ENCODE measurements at places on chromosomes 5 and 9.

DNA sequence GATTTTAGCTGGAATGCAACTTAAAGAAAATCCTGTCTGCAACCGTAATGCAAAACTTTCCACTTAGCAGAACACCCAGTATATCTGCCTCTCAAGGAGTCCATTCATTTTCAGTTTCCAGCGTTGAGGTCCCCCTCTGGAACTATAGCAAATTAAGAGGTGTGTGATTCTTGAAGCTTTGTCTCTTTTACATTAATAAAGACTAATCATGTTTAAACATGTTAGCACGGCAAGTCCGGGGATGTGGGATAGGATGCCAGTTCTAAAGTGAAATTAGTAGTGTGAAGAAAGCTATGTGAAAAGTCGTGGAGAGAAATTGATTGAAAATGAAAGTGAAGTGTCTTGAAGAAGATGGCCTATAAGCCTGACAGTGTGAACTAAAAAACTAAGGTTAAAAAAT, 429.1 kb downstream of the NR2F1-AS1 start:
- no peak for DNase-seq

GRCh38 chr5:44881266-44881665, 72.5 kb downstream of the MRPS30 start:
- no peak for DNase-seq

DNA sequence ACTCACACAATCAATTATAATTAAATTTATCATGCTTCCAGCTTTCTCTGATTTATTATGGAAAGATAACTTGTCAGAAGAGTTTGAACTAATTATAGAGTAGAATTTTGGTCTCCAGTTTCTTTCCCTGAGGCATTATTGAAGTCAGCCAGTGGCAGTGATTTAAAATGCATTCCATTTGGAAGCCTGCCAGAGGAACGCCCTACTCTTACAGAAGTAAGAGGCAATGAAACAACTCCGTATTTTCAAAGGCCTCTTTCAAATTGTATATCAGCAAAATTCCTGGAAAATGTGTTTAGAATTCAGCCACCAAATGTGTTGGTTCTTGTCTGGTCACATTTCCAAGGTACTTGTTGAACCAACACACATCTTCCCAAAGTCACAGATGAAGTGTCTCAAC, 640.9 kb downstream of the SEMA5A start:
- DNase-seq, result peak; percentile 36

- DNase-seq, result peak; percentile 54
These were observed 37.7 kb upstream of the STXBP1 start for GRCh38 chr9:127574072-127574993.

DNA sequence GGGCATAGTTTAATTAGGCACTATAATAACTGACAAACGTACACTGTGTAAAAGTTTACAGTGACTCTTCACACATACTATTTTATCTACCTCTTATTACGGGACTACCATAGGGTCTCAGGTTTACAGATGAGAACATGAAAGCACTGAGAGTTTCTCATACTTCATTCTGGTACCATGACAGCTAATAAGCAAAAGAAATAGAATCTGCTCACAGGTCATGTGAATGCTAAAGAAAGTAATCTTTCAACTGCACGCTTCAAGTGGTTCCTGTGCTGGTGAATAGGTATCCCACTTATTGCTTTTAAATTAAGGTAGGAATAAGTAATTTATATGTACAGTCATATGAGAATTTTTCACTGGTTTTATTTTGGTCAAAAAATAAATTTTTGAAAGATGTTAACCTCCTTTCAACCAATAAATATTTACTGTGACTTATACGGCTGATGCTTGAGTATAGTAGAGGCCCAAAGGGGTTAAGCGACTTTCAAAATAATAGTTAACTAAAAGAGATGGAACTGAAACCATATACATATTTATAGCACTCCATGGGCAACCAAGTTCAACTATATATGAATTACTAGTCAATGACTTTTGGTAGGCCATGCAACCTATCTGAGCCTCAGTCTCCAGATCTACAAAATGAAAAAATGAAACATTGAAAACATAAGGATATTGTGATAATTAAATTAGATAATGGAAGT, 8.1 kb downstream of the CDKN2A start:
- DNase-seq, result no peak

DNA sequence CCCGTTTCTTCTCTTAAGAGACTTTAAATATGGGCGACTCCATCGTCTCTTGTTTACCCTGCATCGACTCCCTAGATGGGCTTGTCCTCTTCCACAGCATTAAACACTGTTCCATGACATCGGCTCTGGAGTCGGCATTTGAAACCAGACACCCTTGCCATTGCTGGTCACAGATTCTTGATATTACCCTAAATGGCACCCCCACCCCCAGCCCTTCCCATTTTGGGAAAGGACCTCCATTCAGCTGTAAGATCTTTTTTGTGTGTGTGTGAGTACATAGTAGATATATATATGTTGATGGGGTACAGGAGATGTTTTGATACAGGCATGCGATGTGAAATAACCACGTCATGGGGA, 51.1 kb upstream of the SH3PXD2B start:
- no peak for DNase-seq

DNA sequence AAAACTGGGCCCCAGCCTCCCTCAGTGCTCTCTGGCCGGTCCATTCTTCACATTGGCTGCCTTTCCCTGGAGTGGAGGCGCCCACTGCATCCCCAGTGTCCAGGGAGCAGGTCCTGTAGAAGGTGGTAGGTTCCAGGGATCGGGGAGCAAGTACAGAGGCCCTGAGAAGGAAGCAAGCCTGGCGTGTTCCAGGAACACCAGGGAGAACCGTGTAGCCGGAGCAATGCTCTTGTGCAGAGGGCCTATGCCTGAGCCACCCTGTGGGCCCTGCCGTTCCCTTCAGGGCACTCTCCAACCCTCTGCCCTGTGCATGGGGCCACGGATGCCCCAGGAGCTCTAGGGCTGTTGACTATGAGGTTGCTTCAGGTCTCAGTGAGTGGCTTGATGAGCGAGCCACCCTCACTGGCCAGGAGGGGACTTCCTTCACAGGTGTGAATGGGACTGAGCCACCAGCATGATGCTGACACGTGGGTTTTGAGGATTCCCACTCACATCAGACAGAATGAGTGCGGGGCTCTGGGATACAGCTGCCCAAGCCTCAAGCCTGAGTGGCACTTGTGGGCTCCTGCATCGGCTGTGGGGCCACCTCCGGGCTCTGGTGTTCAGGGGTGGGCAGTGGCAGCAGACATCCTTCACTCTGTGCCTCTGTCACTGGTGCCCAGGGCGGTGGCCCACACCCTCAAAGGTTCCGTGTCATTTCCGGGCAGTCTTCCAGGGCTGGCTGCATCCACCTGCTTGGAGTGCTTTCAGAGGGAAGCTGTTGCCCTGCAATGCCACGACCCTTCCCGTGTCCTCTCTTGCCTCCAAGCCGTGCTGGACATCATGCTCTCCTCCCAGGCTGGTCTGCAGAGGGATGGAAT, 54.4 kb downstream of the ADAMTS2 start:
- no peak for DNase-seq

GRCh38 chr5:138448481-138449398, 9.9 kb downstream of the REEP2 start:
- DNase-seq, result peak; percentile 70

DNA sequence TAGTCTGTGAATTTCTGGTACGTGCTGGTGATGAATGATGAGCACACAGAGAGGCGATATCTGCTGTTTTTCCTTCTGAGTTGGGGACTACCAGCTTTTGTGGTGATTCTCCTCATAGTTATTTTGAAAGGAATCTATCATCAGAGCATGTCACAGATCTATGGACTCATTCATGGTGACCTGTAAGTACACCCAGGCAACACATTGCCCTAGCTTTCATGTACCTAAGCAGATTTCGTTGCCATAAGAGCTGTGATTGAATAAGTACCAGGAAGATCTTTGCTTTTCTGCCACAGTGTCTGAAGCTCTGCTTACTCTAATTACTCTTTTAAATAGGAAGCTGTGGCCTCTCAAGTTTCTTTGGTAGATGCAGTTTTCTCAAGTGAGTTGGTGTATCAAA, 397.8 kb downstream of the ARRDC3 start:
- DNase-seq, result no peak

DNA sequence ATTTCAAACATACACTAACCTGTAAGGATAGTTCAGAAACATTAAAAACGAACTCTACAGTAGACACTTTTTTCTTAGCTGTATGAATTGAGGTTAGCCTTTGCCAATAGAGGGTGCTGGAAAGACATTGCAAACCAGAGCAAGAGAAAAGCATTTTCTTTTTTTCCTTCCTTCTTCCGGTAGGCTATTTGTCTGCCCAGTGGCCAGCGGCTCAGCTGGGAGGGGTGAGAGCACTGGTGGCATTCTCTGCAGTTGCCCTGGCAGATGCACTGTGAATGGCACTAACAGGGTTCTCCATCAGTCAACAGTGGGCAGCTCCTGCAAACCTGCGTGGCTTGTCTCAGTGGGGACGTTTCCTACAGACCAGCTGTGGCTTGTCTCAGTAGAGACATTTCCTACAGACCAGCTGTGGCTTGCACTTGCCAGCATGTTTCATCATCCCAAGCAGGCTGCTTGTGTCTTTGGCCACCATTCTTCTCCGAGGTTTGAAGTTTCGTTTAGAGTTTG, 984.5 kb upstream of the CDH18 start:
- DNase-seq, result no peak

DNA sequence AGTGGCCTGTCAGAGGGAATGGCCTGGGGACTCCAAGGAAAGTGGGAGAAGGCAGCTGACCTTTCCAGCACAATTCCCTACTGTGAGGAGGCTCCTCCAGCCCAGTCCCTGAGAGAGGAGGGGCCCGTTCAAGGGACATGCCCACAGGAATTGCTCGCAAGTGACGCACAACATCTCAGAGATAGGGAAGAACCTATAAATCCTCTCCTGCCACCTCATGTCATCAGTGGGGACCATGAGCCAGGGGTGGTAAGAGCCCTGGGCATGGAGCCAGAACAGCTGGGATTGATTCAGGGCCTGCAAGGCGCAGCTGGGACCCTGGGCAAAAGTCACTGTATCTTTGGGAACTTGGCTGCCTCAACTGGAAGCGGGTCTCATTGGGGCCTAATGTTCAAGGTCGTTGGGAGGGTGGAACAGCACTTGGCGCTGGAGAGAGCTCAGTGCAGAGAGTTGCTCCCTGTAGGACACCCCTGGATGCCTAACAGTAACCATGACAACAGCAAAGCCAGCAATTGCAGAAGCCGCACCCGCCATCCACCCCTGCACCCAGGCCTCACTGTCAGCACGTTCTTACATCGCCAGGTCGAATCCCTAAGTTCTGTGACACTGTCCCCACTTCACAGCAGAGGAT, 41.3 kb upstream of the ORM1 start:
- DNase-seq, result no peak

- DNase-seq, result no peak
These were observed at the start of gene FYB1 for GRCh38 chr5:39219437-39219836. Gene FYB1, minus strand, starts transcription at chr5:39219563. Its CDS starts 16,603 bp downstream, at chr5:39202960.

- no peak for DNase-seq
These were observed 64.5 kb downstream of the ERAP1 start for GRCh38 chr5:96743065-96743768.

GRCh38 chr9:132669319-132669697, 475 bp downstream of the DDX31 start:
- DNase-seq, result no peak

- DNase-seq, result no peak
These were observed 21.0 kb downstream of the TSC1 start for GRCh38 chr9:132923346-132923902.

- no peak for DNase-seq
These were observed 12.5 kb downstream of the TRIM7 start for GRCh38 chr5:181192337-181193046.

DNA sequence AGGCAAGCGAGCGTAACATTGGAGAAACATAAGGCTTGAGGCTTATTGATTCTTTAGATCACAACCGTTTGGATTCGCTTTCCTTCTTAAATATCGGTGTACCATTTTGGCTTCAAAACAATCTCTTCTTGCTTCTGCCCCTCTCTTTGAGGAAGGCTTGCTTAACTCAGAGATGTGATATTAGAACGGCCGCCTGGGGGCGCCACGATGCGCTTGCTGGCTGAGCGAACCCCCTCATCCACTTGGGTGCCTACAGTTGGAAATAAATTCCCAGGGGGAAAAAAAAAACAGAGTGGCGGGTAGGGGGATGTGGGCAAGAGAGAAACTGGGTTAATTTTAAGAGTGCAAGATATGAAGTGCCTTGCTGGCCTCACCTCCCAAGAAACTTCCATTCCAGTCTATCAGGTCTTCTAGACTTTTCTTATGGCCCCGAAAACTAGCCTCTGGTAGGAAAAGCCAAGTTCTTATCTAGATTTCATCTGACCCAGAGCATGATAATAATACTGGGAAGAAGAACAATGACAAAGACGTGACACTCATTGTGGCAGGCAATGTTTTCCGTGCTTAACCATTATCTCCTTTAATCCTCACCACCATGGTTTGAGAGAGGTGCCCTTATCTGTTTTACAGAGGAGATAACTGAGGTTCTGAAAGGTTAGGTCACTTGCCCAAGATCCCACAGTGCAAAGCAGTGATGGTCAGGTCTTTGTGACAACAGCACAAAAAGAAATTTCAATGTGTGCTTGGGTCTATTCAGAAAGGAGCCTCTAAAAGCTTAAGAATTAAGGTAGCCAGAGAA, 115.8 kb downstream of the DPYSL3 start:
- no peak for DNase-seq

- DNase-seq, result no peak
These were observed 14.0 kb upstream of the TRIO start for GRCh38 chr5:14129123-14129522.

DNA sequence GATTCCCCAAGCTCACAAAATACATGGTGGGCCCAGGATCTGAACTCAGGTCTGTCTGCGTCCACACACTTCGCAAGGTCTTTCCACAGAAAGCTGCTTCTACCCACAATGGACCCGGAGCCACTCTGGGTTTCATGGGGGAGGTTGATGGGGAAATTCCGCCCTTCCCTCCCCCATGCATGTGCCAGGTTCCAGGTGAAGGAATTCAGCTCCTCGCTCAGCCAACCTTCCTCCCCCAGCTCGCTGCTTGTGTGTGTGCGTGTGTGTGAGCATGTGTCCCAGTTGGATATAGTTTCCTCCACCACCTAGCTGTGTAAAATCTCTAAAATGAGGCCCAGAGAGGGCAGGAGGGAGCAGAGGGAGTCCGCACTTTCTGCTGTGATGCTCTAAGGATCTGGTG, 1.0 kb downstream of the PTGS1 start:
- DNase-seq, result no peak

DNA sequence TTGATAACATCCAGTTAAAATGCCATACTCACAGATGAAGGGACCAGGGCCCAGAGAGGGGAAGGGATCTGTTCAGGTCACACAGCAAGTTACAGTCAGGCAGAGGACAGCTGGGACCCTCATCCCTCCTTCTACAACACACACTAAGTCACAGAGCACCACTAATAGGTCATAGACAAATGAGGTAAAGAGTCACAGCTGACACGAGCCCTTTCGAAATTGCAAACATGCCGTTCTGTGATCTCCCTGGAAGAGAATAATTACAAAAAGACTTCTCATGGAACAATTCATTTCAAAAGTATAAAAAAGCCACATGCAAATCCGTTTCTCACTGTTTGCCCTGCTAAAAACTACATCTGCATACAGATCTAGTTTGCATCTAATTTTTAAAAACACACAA, 15.5 kb downstream of the IGFBPL1 start:
- DNase-seq, result no peak

DNA sequence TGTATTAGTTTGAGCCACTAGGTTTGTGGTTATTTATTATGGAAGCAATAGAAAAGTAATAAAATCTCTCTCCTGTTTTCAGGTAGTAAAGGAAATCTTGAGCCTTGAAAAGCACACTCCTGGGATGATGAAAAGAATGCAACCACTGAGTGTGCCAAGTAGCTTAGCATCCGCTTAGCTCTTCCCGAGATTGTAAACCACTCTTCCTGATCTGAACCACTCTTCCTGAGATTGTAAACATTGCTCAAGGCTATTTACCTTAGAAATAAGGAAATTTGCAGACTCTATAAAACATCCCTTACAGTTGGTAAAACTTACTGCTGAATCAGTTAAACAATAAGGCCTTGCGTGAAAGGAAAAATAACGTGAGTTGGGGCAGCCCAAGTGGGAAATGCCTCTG, 17.4 kb upstream of the IL33 start:
- DNase-seq, result no peak
